ENCODE measurements at places on chromosomes 5 and 9. TPM values are rescaled to one million over a fixed set of nuclear protein-coding genes. Genes with fewer than 3 reads are reported as not detected.
A peak's percentile ranks its signal among the peaks of the same experiment; 100 is the strongest.

The POU5F2 gene
- 1.8 TPM for total RNA-seq

The CARD6 gene
- total RNA-seq = 19.5 TPM

The FOXE1 gene
- total RNA-seq = not detected

DNA sequence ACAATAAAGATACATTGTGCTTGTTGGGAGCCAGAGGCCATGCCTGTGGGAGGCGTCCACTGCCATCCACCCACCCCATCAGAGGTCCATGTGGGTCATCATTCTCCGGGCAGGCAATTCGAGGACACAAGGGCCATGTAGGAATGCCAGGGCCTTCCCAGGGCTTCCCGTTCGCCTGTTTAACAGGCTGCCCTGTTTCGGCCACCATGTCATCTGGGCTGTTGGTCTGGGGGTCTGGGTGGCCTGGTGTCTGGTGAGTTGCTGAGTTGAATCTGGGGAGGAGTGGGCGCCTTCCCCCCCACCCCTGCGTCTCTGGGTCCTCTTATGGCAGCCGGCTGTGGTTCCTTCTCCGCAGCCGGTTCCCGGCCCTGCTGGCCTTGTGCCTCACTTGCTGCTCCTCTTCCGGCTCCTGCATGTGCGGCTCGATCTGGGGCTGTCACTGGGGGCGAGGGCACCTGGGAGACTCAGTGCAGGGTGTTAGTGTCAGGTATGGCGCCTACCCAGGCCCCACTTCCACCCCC, 117.4 kb downstream of the WNK2 start:
- H3K27ac ChIP-seq = no peak overlapping the region
- no peak overlapping the region for H3K4me3 ChIP-seq
- no peaks in the 10 kb centered on the region for H3K4me1 ChIP-seq
- peak; percentile 75 for DNase-seq
- no peaks in the 10 kb centered on the region for H3K36me3 ChIP-seq

GRCh38 chr9:19288081-19288480, 57.6 kb downstream of the DENND4C start:
- H3K27me3 ChIP-seq = no peaks in the 10 kb centered on the region
- peaks cover 5% of the 10 kb centered on the region for H3K4me1 ChIP-seq
- H3K27ac ChIP-seq = no peak overlapping the region
- H3K4me3 ChIP-seq = no peak overlapping the region
- no peak for DNase-seq

- peaks cover 3% of the 10 kb centered on the region for H3K4me1 ChIP-seq
- peak; percentile 72 for DNase-seq
- no peak overlapping the region for H3K4me3 ChIP-seq
- no peaks in the 10 kb centered on the region for H3K27me3 ChIP-seq
- no peaks in the 10 kb centered on the region for H3K36me3 ChIP-seq
These were observed 113.6 kb upstream of the FER start for GRCh38 chr5:108634010-108634616.

GRCh38 chr5:155957884-155958283, 369.1 kb upstream of the SGCD start:
- no peaks in the 10 kb centered on the region for H3K36me3 ChIP-seq
- no peaks in the 10 kb centered on the region for H3K27me3 ChIP-seq
- no peaks in the 10 kb centered on the region for H3K4me1 ChIP-seq
- H3K27ac ChIP-seq = no peak overlapping the region
- H3K4me3 ChIP-seq = no peak overlapping the region

Data from osteoblast (primary cell).